Activated naive CD8-positive, alpha-beta T cell treated with anti-CD3 and anti-CD28 coated beads for 36 hours (primary cell): ENCODE measurements at places on chromosomes 7 and 10. TPM values are rescaled to one million over a fixed set of nuclear protein-coding genes. Genes with fewer than 3 reads are reported as not detected.

Gene LRRC18
- total RNA-seq, result not detected

Gene PSMA2
- total RNA-seq, result 235 TPM

Gene FZD8
- 0.21 TPM for total RNA-seq

Gene RSPH10B
- not detected for total RNA-seq

Gene PIK3CG
- 26.3 TPM for total RNA-seq

Gene PNLIPRP1
- not detected for total RNA-seq

DNA sequence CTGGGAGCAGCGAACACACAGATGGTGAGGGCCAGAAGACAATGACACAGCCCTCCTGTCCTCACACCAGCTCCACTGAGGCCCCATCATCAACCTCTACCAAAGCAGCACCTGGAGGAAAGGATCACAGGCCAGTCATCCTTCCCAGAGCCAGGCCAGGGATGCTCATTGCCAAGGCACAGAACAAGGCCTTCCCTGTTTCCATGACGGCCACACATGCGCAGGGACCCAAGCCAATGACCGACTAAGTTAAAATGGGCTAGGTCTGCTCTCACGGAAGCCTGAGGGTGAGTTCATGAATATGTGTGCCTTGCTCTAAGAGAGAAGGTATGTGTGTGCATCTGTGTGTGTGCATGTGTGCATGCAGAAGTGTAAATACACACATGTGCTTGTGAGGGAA lies 39.6 kb downstream of the COBL start:
- no peak for DNase-seq

DNA sequence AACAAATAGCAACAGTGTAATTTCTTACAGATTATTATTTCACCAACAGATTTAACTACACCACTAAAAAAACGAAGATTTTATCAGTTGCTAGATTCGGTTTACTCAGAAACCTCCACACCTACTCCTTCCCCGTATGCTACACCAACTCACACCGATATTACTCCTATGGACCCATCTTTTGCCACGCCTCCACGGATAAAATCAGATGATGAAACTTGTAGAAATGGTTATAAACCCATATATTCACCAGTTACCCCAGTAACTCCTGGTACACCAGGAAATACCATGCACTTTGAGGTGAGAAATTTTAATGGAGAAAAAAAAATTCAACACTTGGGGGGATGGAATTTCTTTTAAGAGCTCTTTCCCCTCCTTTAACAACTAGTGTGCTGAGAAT lies 92.5 kb downstream of the KMT2E start:
- DNase-seq, result no peak

- DNase-seq, result no peak
Observed at GRCh38 chr10:61319386-61320256, 133.6 kb downstream of the TMEM26 start.

- no peak for DNase-seq
Observed at GRCh38 chr7:46943996-46944395, 637.9 kb downstream of the TNS3 start.

GRCh38 chr7:78311181-78311580 lies 512.6 kb downstream of the PHTF2 start:
- no peak for DNase-seq

DNA sequence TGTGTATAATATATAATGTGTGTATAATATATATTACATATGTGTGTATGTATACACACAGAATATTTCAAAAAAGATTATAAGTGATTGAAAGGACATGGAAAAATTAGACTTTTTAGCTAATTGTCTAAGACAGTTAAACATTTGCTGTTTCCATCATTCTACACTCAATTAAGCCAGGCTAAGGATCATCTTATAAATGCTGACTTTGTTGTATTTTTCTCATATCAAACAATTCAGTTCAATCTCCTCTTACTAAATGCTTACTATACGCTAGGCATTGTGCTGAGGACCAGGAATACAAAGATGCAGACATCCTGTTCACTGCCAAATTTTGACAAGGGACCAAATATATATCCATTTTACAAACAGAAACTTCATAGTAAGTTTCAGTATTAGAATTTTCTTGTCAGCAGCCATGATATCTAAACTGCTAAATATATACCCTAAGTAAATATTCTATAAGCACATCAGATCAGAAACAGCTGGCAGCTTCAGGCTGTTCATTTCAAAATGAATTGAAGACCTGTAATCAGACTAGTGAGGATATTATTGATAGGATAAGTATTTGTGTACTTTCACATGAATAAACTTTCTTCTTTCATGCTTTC lies 10.3 kb upstream of the LRRN3 start:
- no peak for DNase-seq

DNA sequence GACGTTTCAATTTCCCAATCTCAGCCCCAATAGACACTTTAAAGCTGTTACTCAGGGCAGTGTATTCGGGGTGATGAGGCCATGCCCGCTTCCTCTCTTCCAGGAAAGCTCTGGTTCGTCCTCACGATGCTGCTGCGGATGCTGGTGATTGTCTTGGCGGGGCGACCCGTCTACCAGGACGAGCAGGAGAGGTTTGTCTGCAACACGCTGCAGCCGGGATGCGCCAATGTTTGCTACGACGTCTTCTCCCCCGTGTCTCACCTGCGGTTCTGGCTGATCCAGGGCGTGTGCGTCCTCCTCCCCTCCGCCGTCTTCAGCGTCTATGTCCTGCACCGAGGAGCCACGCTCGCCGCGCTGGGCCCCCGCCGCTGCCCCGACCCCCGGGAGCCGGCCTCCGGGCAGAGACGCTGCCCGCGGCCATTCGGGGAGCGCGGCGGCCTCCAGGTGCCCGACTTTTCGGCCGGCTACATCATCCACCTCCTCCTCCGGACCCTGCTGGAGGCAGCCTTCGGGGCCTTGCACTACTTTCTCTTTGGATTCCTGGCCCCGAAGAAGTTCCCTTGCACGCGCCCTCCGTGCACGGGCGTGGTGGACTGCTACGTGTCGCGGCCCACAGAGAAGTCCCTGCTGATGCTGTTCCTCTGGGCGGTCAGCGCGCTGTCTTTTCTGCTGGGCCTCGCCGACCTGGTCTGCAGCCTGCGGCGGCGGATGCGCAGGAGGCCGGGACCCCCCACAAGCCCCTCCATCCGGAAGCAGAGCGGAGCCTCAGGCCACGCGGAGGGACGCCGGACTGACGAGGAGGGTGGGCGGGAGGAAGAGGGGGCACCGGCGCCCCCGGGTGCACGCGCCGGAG lies 2.6 kb downstream of the GJD4 start:
- DNase-seq, result peak; percentile 4

DNA sequence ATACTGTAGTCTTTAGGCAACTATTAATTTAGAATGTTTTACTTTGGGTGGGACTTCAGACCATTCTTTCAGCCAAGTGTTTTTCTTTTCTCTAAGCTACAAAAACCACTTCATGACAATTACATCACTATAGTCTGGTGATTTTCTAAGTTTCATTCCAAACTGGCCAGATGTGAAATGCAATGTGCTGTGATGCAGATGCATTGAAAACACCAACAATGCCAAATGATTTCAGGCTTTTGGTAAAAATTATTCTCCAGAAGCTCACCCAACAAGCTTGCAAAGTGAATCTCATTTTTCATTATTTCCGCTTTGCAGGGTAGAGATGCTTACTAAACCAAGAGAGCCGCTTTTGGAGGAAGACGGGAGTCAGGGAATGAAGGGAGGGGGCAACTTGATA lies 118.4 kb upstream of the ANK3 start:
- no peak for DNase-seq

DNA sequence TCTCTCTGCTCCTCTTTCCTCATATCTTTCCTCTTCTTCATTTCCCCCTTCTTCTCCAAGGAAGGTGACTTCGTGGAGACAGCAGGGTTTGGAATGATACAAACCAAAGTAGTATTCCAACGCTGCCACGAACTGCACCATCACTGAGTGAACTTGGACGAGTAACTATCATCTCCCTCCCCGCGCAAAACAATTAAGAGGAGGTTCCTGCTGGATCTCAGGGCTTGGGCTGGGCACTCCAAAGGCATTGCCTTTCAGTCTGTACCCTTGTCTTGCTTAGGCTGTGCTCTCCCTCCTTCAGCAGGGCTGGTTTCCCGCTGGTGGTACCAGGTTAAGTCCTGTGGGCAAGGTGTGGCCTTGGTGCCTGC lies 790 bp upstream of the PITX3 start:
- no peak for DNase-seq

GRCh38 chr7:66859339-66859738 lies 61.7 kb upstream of the TMEM248 start:
- no peak for DNase-seq

DNA sequence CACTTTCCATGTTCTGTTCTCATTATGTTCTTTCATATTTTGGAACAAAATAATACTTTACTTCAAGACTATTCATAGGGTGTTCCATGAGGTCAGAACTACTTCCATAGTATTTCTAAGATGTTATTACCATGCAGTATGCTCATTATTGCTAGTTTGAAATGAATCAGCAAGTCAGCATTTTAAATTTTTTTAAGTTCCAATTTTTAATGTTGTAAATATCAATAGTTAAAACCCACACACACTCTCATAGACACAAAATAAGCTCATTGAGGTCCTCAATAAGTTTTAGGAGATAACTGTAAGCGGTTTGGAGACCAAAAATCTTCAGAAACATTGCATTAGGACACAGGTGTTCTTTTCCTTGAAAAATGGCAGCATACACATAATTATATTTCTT lies 550.7 kb downstream of the AUTS2 start:
- DNase-seq, result no peak

GRCh38 chr7:87129332-87129731 lies 22.9 kb upstream of the DMTF1 start:
- DNase-seq, result no peak

- no peak for DNase-seq
Observed at GRCh38 chr10:75755528-75755927, 324.1 kb downstream of the LRMDA start.

DNA sequence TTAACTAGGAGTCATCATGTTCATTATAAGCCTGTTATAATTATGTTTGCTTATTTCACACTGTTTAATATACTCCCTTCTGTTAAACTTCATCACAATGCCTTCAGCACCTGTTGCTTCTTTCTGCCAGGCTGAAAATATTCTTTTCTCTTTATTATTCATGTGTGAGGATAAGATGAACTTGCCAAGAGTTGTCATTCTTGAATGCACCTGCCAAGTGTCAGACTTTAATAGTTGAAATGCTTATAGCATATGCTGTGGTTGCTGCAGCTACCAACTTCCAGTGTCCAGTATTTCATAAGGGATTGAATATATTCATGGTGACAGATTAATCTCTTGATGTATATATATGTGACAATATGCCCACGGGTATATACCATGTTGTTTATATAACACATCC lies 339.2 kb upstream of the MEOX2 start:
- no peak for DNase-seq

- no peak for DNase-seq
Observed at GRCh38 chr10:86436963-86437362, 70.4 kb upstream of the GRID1 start.

DNA sequence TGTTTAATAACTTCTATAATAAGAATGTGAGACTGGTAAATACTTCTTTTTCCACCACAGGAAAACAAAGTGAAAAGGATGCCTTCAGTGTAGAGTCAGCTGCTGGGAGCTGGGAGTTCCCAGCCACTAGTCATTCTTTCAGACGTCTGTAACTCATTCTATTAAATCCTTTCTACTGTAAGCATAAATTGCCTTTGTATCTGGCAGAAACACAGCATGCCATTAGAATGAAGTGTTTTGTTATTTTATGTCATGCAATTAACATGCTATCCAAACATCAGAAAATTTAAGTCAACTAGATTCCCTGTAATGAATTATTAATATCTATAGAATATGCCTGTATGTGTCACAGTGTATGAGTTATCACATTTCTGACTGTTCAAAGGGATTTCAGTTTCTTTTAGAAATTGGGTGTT lies 14.3 kb downstream of the BPGM start:
- no peak for DNase-seq

DNA sequence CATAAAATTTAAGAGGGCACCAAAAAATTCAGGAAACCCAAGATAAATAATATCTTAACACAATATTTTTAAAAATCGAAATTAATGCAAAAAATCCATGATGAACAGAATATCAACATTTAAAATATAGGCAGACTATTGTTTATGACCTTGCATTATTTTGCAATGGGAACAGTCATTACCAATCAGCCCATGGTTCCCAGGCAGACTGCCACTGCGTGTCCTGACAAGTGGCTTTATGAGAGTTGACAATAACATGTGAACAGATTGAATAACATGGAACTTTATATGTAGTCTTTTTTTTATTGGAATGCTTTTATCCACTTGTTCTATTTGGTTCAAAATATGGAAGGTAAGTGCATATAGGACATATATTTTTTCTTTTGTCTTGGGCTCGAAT lies 3.1 kb upstream of the AVPI1 start:
- DNase-seq, result no peak

GRCh38 chr7:121126801-121127534 lies 138.5 kb downstream of the CPED1 start:
- no peak for DNase-seq

DNA sequence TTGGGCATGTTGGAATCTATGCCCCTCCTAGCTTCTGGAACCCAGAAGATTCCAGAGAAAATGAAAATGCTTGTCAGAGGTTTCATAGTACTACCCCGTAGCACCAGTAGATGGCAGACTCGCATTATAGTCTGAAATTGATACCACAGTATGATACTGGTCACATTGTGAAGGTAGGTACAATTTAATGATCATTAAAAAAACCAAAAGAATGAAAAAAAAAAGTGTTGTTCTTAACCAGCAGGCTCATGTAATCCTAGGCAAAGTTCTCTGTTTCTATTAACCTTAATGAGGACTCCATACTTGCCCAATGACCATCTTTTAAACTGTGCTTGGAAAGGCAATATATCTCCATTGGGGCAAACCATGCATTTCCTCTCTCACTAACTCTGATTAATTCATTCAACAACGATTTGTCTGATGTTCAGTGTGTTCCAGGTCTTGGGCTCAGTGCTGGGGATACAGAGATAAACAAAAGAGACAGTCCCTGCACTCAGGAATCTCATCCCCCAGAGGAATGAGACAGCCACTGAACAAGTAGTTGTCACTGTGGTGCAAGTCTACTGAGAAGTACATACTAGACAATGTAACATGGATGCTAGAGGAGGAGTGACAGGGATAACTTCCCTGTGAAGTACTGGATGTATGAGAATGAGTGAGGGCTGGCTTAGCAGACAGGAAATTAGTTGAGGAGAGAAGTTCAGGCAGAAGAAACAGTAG lies 223.5 kb upstream of the PHYHIPL start:
- DNase-seq, result no peak

DNA sequence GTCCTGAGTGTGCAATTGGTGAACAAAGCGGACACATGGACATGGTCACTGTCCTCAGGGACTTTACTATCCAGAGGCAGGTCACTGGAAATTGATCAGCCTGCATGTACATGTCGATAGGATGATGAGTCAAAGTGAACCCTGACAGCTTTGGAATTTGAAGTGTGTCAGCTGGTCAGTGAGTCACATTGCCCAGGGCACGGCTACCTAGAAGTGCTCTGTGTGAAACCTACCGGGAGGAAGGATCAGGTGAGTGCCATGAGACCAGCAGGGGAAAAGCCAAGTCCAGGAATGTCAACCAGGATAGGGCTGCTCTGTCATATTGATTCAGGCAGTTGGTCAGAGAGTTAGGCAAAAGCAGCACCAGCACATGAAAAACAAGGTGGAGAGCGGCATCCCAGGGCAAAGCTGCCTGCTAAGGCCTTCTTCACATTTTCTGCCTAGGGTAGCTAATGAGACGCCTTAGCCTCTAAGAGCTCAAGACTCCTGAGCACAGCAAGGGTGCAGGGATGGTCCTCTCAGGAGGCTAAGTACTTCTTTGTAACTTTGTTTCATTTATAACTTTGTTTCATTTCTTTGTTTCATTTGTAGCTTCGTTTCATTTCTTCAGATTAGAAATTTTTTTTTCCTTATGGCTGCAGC lies 19.4 kb upstream of the PDCD4 start:
- DNase-seq, result peak; percentile 51
